ENCODE measurements at places on chromosomes 11 and 22. TPM values are rescaled to one million over a fixed set of nuclear protein-coding genes. Genes with fewer than 3 reads are reported as not detected.

GRCh38 chr11:86987679-86988078 lies 32.5 kb upstream of the FZD4 start:
- no peak for DNase-seq

- no peak for DNase-seq
These were observed 3.7 kb downstream of the CST6 start for GRCh38 chr11:66015454-66015881.

DNA sequence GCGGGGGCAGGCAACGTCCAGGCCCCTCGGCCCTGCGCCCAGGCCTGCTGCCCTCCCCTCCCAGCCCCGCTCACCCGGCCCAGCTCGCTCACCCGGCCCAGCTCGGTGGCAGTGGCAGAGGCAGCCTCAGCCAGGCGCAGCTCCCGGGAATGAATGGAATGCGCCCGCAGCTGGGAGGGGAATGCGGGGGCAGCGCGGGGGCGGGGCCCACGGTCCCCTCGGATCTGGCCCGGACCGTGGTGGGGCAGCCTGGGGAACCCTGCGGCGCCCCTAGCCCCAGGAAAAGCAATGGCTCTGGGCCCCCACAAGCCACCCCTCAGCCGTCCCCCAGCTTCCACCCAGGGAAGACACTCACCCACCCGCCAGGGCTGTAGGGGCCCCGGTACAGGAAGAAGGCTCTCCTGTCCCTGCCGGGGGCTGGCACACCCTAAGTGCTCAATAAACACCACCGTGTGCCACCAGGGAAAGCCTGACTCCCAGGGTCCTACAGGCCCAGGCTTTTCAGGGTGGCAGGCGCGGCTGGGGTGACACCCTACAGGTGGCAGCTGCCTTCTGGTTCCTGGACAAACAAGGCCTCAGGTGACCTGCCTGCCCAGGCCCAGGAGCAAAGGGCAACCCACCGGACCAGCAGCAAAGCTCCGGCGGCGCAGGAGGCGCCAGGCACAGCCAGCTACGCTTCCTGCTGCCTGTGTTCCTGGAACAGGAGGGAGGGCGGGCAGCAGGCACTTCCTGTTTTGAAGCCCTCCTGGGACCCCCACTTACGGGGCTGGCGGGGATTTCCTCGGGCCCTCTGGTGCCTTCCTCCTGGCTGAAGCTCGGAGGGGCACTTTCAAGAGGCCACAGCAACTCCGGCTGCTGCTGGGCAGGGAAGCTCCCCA lies 13.8 kb downstream of the PLXNB2 start:
- no peak for DNase-seq

- no peak for DNase-seq
These were observed 5.3 kb upstream of the PARVA start for GRCh38 chr11:12372111-12372510.

DNA sequence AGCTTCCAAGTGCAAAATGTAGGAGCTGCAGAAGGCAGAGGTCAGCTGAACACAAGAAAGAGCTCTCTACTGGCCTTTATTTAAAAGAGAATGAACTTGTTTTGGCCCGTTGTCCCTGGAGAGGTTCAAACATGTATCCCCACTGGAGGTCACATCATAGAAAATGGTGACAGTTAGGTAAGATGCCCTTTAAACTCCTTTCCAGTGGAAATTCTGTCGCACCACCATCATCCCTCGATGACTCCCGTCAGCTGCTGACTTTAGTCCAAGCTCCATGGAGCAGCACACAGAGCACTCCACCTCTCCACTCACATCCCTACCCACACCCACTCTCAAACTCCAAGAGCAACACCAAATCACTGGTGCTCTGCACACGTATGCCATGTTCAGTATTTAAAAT lies 15.2 kb upstream of the P4HA3 start:
- no peak for DNase-seq

DNA sequence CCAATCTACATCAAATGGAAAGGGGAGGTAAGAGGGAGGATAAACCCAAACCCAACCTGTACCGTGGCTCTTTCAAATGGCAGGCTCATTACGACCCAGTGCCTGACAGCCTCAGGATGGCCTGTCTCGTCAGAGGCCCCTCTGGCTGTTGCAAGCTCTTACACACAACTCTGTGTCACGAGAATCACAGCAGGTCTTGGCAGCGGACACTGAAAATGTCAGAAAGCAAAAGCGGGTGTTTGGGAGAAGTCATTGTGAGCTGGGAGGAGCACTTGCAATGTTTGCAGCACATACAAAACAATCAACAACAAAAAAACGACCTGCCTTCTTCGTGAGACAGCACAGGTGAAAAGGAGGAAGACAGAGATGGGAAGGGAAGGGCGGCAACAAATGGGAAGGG lies 248.1 kb downstream of the OPCML start:
- no peak for DNase-seq

- no peak for DNase-seq
These were observed 102.8 kb upstream of the NCAM1 start for GRCh38 chr11:112858289-112859023.

DNA sequence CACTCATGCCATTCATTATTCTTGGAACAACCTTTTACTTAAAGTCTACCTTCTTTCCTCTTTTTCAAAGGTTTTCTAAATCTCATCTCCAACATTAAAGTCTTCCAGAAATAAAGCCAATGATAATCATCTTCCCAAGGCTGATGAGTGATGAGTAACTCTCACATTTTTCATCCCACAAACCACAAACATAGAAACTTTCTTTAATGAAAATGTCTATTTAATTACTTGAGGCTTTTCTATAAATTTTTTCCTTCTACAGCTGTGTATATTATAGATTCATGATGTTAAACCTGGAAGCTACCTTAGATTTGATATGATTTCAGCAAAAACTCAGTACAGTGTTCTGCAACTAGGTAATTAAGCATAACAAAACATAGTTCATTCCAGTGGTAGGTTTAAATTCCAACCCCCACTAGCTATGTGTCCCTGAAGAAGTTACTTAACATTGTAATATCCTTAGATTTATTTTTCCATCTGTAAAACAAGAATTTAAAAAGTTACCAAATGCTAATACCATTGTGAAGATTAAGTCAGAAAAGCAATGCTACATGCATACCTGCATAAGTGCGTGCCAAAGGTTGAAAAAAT lies 845.4 kb downstream of the KCNA4 start:
- DNase-seq: no peak

DNA sequence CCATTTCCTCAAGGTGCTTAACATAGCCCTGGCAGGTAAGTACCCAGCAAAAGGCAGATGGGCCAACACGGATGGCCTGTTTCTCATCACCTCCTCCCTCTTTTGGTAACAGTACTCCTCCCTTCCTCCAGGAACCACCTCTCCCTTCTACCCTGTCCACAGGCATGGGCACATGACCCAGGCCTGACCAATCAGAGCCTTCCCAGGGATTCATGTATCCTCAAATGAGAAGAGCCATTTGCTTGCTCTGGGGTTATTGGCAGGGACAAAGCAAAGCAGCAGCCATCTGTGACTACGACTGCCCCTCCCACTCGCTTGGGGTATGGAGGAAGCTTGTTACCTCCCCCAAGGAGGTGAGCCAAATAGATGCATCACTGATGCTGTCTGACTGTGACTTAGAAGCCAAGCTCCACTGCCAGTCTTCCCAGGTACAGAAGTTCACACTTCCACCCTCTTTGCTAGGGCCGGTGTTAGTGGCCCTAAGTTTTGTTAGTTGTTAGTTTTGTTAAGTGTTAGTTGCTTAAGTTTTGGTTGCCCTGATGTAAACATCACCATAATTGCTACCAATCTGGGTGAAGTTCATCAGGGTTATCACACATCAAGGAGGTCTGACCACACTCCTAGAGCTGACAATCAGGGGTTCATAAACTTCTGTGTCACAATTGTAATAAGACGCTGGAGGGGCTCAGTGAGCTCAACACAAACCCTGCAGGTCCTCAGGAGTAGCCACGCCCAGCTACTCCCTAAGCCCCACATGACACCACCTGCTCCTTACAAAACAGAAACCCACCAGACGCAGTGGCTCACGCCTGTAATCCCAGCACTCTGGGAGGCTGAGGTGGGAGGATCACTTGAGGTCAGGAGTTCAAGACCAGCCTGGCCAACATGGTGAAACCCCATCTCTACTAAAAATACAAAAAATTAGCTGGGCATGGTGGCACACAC lies 57.3 kb downstream of the ARFGAP3 start:
- no peak for DNase-seq

DNA sequence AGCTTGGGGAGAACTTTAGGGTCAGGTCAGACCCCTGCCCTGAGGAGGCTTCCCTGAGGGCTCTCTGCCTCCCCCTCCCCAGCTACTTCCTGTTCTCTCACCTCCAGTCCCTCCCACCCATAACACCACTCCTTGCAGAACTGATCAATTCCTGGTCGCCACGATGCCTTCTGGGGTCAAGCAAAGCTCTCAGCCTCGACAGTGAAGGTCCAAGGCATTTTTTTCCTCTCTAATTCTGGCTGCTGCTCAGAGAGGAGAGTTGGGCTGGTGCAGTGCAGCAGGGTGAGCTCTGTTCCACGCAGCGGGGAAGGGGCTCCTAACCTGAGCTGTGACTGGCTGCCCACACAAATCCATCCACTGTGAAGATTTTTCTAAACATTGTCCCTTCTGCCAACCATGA lies 628.4 kb downstream of the BRD1 start:
- DNase-seq: no peak

GRCh38 chr11:67436459-67437081 lies 912 bp downstream of the PTPRCAP start:
- DNase-seq: peak; percentile 60

DNA sequence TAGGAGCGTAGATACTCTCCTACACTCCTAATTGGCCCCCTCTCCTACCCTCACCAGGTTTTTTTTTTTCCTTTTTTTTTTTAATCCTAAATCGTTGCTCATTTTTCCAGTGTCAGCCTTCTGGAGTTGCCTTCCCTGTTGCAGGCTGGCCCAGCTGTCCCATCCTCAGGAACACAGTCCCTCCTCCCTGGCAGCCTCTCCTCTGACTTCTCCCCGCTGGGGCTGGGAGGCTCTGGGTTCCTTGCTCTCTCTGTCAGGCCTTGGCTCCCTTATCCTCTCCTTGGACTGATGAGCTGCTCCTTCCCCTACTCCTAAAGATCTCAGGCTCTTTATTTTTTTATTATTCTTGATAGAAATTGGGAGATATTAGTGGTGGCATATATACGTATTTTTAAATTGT lies 62.2 kb downstream of the PKNOX2 start:
- DNase-seq: no peak

DNA sequence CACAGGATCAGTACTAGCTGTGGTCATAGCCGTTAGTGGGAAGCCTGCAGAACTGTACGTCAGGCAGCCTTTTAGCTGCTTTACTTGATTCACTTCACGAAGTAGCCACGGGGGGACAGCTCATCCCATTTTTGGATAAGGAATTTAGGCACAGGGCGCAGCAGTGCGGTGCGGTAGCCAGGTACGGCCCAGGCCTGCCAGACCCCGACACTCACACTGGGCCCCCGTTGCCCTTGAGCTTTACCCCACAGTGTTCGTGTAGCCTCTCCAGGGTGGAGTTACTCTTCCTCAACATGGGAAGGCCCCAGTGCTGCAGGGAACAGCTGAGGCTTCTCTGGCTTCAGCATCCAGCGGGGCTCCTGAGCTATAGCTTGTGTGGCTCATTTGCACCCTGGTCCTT lies 59.4 kb downstream of the SBF1 start:
- no peak for DNase-seq

DNA sequence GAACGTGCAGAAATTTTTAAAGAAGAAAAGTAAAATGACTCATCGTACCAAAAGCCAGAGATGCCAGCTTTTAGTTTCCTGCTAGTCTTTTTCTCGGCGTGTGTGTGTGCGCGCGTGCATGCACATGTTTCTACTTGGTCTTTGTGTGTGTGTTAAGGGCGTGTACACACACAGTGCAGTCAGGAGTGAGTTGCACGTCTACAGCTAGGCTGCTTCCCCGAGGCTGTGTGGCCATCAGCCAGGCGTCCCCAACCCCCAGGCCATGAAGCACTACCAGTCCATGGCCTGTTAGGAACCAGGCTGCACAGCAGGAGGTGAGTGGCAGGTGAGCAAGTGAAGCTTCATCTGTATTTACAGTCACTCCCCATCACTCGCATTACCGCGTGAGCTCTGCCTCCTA lies 36.4 kb downstream of the KCNQ1 start:
- DNase-seq: no peak

- no peak for DNase-seq
These were observed 696.7 kb upstream of the CCDC90B start for GRCh38 chr11:83982825-83983224.

GRCh38 chr22:35431483-35432227 lies 31.7 kb downstream of the MCM5 start:
- no peak for DNase-seq

DNA sequence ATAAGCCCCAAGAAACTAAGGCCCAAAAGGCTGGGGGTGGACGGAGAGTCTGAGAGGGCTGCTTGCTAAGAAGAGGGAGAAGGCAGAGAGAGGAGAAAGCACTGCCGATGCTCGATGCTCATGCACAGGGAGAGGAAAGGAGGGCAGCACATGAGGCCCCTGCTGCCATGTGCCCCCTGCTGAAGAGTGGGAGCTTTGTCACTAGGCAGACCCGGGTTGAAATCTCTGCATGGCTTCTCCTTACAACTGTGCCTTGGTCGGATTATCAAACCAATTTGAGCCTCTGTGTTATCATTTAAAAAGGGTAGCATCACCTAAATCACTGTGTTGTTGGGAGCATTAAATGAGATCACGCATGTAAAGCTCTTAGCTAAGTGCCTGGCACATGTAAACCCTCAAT lies 330.5 kb downstream of the NXPE2 start:
- no peak for DNase-seq

GRCh38 chr22:46237453-46238124 lies 12.5 kb downstream of the CDPF1 start:
- no peak for DNase-seq

GRCh38 chr11:47148903-47149531 lies 27.7 kb downstream of the ARFGAP2 start:
- no peak for DNase-seq

DNA sequence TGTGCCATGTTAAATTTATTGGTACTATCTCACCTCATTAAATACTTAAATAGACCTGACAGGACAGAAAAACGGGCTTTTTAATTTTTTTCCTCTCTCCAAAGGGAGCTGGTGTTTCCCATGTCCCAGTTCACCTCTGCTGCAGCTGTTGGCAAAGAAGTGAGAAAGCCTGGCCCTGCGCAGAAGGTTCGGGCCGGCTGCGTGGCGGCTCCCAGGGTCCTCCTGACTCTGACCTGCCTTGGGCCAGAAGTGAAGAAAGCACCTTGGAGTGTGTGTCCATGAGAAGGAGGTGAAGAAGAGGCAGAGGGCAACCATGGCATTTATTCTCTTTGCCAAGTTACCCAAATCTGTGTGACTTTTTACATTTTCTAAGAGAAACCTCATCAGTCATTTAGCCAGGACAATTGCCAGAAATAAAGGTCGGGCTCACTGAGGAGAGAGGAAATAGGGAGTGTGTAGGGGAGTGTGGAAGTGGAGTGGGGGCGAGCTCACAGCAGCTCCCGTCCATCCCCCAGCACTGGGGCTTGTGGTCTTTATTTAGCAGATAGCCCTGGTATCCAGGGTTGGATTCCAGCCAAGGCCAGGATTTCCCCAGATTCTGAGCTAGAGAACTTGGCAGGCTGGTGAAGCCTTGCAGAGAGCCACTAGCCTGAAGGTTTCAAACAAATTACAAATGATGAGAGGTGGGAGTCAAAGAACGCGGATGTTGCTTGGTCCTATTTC lies 102.4 kb upstream of the CADM1 start:
- DNase-seq: no peak

Gene MISFA
- total RNA-seq: 2.0 TPM

Gene RCOR2
- 0.41 TPM for total RNA-seq

Gene KRTAP5-1
- total RNA-seq: not detected

Gene OR10A2
- not detected for total RNA-seq

Gene OTOG
- not detected for total RNA-seq

Gene ZBTB16
- 2.9 TPM for total RNA-seq

Gene NRIP3
- 5.5 TPM for total RNA-seq

Gene MEI1
- 26.1 TPM for total RNA-seq

Gene ACR
- total RNA-seq: not detected

Gene LRRC74B
- not detected for total RNA-seq

Gene NTM
- not detected for total RNA-seq

Gene FERMT3
- total RNA-seq: 202 TPM
